NCI-H1417 treated with DMSO at 0.1 percent for 48 hours (cell line): ENCODE measurements at places on chromosomes 1 and 21.
A peak's percentile ranks its signal among the peaks of the same experiment; 100 is the strongest.

GRCh38 chr1:22851517-22851916 is 121.1 kb downstream of the LACTBL1 start:
- no peak for DNase-seq

DNA sequence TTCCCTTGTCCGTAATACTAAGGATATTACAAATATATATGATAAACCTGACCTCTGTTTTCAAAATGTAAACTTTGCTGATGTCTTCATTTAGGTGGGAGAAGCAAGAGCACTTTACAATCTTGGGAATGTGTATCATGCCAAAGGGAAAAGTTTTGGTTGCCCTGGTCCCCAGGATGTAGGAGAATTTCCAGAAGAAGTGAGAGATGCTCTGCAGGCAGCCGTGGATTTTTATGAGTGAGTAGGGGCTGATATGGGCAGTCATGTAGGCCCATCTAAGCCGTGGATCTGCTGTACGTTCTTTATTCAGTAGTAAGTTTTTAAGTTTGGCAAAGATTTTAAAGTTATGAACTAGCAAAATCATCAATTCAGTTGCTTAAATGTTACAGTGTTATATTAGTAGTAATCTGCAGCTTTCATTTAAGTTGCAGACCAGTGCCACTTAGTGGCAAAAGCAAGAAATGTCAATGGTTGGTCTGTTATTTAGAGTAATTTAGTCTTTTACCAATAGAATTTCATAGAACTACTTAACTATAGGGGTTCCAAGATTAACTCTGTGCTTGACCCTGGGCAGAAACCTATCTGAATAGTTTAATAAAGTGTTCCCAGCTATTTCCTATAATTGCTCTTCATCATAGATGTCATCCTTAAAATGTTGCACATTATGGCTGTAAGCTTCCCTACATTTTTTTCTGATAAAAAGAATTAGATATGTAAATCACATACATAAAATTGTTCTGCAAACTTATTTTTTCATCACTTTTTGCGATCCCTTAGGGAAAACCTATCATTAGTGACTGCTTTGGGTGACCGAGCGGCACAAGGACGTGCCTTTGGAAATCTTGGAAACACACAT is 21.3 kb downstream of the GPSM2 start:
- DNase-seq = peak; percentile 29

DNA sequence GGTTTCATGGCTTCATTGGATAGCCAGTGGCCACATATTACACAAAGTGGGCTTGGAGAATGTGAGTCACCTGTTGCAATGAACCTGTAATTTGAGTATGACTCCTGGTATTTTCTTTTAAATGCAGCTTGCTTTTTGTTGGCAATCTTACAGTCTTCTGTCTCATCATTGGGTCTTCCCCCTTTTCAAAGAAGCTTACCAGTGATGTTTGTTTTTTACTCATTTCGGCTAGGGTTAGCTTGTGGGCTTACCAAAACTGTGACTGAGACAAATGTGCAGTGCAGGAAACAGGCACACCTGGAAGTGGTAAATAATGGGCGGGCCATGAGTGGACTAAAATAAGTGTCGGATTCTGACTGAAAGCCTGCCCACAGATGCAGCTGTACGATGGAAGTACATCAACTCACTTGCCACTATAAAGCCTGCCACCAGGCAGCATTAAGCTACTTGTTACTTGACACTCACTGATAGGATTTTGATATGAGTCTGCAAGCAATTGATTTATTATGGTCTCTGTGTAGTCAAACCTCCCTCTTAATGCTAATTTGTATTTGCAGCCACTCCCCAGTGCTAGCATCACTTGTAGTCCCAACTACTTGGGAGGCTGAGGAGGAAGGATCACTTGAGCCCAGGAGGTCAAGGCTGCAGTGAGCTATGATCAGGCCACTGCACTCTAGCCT is 4.2 kb downstream of the HHAT start:
- no peak for DNase-seq

GRCh38 chr1:119188926-119189325 is 48.5 kb upstream of the WARS2 start:
- no peak for DNase-seq

DNA sequence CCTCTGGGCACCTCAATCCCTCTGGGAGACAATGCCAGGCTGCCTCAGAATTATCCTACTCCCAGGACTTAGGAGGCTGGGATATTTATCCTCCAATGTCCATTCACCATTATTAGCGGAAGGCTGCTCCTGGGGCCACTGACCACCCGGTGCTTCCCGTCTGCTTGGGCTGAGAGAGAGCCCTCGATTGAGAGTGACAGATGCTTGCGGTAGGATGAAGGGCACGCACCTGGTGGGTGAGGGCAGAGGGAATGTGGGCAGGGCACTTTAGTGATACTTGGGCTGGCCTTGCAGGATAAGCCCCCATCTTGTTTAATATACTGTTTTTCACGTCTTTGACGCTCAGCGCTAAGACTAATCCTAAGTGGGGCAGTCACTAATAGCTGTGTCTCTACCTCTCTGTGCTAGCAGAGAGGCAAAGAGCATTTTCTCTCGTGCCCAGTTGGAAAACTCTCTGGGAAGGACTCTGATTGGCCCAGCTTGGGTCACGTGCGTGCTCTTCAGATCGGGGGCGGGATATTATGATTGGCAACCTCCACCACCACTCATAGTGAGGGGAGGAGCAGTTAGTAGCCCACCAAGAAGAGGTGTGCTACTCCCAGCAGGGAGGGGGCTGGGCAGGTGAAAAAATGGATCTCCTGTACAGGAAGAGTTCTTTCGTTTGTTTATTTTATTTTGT is 10.6 kb upstream of the PARS2 start:
- no peak for DNase-seq

DNA sequence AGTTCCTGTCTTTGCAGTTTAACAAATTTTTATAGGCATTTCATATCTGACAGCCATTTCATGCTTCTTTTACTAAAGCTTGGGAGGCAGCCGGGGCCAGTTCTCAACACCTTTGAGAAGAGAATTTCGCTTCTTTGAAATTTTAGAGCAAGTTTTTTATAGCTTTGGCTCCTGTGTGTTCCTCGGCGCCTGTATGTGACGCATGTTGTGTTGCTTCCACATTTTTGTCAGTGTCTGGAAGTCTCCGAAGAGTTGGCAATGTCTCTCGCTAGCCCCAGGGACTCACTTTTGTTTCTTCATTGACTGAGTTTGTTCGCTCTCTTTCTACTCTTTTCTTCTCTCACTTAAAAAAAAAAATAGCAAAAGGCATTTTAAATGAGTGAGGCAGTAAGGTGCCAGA is 386.9 kb upstream of the PLXNA2 start:
- DNase-seq = no peak

DNA sequence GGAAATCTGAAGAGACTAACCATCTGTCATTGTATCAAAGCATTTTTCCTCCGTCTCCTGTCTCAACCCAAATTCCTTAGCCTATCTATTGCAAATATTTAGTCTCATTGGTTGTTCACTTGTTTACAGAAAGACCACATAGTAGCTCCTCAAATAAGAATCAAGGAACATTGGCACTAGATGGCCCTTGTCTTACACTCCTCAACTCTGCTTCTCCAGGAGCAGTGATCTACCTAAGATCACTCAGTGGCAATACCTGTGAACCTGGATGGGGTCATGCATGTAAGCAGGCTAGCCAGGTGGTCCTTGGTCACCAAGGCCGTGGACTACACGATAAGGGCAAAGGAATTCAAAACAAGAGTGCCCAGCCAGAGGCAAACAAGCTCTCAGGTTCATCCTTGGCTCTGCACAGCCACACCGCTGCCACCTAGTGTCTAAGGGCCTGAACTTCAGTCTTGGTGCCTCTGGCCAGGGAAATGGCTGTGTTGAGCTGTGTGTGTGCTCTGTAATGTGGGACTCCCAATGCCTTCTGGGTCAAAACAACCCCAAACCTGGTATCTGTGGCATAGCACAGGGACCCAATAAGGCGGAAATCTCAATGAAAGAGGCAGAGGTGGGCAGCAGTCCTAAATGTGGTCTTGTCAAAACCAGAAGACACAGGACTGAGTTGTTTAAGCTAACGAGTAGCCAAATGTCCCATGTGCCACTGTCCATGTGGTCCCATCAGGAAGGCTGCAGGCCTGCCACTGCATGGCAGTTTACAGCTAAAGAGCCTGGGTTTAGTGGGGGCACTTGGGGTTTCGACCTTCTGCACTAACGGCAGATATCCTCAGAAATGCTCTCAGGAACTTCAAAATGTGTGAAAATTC is 54.5 kb downstream of the GPR161 start:
- peak; percentile 40 for DNase-seq

DNA sequence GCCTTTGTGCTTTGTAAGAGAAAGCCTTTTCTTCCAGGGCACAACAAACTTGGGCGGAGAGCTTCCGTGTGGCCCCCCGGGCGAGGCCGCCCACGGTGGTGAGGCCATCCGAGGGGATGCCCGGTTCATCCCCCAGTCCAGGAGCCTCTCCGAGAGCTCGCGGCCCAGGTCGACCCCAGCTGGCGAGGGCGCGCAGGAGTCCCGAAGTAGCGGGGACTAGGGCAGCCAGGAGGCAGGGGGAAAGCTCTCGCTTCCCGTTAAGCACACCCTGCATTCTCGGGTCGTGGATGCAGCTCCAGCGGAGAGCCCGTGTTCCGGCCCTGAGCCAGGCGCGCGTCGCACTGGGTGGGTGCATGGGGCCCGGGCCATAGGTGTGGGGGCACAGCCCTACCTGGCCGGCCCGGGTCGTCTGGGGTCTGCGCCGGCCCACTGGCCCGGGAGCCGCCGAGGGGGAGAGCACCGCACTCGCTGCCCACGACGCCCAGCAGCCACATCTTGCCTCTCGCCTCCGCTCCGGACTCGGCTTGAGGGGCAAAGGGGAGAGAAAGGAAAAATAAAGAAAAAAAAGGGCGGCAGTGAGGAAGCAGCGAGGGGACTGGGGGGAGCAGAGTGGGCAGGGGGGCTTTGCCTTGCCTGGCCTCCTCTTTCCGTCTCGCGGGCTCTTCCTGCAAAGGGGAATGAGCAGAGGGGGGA is 1.8 kb downstream of the RNF220 start:
- DNase-seq = no peak

- DNase-seq = no peak
These were observed 27.3 kb downstream of the DMRTB1 start for GRCh38 chr1:53486395-53487026.
